ENCODE measurements at places on chromosomes 4 and X. TPM values are rescaled to one million over a fixed set of nuclear protein-coding genes. Genes with fewer than 3 reads are reported as not detected.

GRCh38 chr4:38752941-38753806, 29.6 kb downstream of the TLR10 start:
- DNase-seq = peak; percentile 87

DNA sequence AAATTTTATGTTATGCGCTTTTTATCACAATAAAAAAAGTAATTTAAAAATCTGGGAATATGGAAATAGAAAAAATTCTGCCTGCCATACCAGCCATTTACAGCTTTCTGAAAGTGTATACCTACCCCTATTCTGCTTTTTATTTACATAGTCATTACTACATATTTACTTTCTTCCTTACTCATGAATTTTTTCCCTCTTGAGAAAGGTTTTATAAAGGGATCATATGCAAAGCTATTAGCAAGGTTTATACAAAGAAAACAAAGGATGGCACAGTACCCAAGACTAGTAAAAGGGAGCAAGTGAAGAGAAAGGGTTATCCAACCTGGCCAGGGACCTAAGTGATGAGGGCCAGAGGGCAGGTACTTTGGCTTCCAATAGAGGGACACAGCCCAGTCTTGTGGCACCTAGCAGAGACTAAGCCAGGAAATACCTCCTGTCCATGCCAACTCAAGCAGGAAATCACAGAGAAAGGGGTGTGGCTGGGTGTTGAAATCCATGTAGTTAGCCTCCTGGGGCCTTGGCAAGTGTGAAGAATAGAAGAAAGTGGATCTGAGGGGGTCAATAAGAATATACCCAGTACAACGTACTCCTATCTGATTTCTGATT, 207.3 kb upstream of the VEGFC start:
- DNase-seq = no peak

DNA sequence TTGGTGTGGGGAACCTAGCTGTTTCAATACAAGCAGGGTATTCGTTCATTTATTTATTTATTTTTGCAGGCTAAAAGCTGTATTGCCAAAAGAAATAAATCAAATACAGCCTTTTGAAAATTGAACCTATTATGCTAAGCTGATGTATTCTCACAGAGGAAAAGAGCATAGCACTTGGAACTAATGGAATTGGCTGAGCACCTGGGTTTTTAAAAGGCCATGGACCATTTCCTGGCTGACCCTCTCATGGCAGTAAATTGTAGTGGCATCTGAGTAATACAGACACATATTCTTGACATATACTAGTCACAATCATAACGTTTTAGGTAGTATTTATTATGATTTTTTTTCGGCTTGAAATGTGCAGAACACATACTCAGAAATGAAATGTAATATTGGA, 71.8 kb upstream of the ALG13 start:
- DNase-seq = no peak

DNA sequence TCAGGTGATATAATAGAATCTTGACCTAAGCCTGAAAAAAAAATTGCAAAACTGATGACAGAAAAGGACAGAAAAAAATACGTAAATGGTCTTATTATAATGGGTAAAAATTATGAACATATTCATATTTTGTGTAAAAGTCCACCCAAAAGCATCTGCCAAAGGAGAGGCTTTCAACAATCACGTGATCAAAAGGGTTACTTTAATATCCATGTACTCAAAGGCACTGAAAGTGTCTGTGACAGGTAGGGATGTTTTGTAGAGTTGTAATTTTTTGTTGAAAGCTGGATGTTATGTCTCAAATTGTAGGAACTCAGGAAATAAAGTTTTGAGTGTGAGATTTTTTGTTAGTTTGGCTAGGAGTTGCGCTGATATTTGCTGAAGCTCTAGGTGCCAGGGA, 144.8 kb upstream of the GALNTL6 start:
- DNase-seq = no peak

DNA sequence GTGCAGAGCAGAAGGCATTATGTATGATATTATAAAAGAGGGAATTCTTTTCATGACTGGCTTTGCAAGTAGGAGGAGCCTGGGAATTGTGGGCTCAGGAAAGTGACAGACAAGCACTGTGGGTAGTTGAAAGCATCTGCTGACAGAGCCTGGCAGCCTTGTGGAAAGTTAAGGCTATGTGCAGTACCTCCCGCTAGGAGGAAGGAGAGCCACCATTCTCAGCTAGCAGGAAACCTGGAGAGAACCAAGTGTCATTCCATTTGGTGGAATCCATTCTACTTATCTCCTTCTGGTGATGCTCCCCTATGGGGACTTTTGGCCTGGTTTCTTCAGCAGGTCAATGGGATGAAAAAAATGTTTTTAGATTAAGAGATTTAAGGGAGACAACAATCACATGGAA, 81.8 kb downstream of the ASB9 start:
- DNase-seq = no peak

ARHGAP36 gene
- polyA plus RNA-seq = 0.13 TPM

- no peak for DNase-seq
Measured at GRCh38 chr4:135120195-135120594, 918.6 kb upstream of the PABPC4L start.

DNA sequence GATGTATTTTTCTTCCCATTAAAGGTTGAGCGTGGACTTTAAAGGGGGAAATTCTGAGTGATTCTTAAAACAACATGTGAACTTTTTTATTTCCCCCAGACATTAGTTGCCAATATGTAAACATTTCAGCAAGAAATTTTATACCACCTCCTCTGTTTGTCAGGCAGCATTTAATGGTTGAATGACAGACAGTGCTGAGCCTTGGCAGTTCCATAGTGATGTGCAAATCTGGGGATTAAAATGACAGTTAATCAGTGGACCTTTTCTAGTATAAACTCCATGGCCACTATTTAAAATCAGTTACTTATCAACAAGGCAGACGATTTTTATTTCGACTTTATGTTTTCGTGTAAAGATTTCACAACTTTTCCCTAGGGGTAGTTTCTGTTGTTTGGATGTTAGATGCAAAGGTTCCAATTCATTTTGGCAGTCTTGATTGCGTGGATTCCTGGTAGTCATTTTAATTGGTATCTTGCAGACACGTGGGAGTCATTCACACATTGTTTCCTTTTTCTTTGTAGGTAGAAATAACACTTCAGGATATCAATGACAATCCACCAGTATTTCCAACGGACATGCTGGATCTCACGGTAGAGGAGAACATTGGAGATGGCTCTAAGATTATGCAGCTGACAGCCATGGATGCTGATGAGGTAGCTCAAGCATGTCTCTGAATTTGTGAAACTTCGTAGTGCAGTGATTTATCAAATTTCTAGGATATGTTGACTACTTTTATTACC, 83.7 kb downstream of the FAT4 start:
- no peak for DNase-seq

DNA sequence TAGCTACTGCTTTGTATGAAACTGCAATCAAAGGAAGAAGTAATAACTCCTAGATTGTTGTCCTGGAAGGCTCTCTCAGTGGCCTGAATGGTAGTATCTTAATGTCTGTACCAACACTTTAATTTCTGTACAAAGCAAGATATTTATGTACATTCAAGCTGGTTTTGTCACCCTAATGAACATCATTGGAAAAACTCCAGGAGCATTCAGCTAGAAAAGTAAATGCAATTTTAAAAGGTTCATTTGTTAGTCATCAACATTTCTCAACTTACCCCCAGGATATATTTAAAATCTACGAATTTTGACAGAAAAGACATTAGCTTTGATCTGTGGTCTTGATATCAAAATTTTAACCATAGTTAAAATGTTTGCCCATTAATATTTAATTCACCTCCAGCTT, 80.0 kb upstream of the FGF13 start:
- no peak for DNase-seq

- DNase-seq = no peak
Measured at GRCh38 chr4:116064331-116064730, 950.9 kb upstream of the NDST4 start.

SULT1B1 gene
- polyA plus RNA-seq = 0.88 TPM

TASL gene
- 0.56 TPM for polyA plus RNA-seq

GRCh38 chr4:79425586-79425985, 17.6 kb upstream of the GK2 start:
- no peak for DNase-seq

DNA sequence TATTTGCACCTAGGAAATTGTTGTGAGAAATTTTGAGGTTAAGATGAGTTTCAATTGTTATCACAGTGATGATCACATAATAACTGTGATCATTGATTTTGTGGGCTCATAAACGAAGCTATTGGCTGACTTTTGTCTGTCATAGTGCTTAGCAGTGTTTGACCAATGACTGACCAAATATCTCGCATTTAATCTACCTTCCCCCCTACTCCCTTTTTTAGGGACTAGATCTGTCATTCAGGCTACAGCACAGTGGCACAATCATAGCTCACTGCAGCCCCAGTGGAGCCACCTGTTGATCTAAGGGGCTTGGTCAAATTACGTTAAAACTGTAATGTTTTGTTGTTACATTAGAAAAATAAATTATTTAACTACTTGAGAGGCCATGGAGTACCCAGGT, 1.5 kb downstream of the FUNDC2 start:
- no peak for DNase-seq

- no peak for DNase-seq
Measured at GRCh38 chr4:151691639-151692442, 69.0 kb downstream of the GATB start.

GRCh38 chr4:179607003-179607402, 2164.8 kb upstream of the AGA start:
- DNase-seq = no peak

MAGEA9B gene
- not detected for polyA plus RNA-seq

DNA sequence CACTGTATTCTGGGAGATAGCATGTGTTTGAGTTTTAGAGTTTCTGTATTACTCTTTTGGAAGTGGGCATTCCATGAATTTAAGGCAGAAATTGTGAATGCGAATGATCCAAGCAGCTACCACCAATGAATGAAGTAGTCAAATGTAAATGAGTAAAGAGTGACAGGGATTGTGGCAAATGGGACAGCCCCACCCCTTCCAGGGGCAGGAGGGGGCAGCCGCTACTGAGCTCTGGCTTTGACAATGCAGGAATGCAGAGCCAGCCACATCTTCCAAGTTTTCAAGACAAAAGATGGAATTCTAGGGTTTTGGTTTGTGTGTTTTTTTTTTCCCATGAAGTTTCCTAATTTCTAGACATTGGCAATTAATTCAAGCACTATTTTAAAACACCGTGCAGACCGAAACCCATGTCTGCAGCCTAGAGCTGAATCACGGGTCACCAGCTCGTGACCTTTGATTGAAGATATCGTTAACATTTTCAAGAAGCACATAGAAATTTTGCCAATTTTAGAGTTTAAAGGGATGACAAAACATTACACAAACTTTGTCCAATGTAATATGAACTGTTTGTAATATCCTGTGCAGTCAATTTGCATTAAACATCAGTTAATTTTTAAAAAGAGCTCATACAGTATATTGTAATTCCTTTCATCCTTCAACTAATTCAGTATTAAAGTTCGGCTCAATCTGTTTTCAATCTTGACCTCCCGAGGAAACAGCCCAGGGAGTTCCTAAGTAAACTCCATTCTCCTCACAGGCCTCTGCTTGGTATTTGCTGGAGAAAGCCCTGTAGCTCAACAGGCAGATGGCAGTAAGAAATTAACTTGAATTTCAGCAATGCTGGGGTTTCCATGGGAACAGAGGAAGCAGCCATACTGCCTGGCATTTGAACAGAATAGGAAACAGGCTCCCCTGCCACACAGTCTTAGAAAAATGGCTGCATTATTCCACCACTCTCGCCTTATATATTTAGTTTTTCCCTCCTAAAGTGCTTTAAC, 83.4 kb downstream of the UCHL1 start:
- no peak for DNase-seq

DNA sequence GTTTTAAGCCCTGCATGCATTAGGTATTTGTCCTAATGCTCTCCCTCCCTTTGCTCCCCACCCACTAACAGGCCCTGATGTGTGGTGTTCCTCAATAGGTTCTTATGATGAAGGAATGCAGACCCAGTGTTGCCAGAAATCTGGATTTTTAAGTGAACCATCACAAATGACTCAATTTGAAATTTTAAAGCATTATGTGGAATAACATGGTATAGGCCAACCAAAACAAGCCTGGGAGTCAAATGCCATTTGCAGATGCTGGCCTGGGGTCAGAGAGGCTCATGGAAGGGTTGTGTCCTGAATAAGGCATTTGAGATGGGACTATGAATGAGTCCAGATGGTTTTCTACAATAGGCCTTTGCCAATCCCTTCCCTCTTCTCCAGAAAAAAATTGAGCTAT, 179.6 kb downstream of the SHROOM3 start:
- no peak for DNase-seq

GRCh38 chr4:2320746-2321145, 58.8 kb upstream of the MXD4 start:
- DNase-seq = no peak

GRCh38 chrX:45811326-45811725, 610.6 kb upstream of the DIPK2B start:
- DNase-seq = no peak

DNA sequence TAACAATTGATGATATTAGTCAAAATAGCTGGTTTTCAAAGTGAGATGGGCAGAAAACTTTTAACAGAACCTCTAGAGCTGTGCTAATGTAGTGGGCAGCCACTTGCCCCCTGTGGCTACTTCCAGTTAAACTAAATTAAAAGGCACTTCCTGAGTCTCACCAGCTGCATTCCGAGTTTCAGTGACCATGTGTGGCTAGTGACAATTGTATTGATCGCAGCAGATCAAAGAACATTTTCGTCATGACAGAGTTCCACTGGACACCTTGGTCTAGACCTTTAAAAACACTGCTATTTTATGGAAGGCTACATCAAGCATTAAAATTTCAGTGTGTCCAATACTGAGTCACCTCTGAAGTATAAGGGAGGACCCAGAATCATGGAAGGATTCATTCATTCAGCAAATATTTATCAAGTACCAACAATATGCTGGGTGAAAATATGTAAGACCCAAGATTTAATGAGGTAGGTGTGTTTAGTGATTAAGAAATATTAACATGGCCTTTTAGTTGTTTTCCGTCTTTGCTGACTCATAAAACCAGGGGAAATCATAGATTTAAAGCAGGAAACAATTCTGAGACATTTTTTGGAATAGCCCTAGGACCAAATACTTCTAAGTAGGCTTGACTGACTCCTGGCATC, 5.1 kb upstream of the FAT1 start:
- DNase-seq = no peak

DNA sequence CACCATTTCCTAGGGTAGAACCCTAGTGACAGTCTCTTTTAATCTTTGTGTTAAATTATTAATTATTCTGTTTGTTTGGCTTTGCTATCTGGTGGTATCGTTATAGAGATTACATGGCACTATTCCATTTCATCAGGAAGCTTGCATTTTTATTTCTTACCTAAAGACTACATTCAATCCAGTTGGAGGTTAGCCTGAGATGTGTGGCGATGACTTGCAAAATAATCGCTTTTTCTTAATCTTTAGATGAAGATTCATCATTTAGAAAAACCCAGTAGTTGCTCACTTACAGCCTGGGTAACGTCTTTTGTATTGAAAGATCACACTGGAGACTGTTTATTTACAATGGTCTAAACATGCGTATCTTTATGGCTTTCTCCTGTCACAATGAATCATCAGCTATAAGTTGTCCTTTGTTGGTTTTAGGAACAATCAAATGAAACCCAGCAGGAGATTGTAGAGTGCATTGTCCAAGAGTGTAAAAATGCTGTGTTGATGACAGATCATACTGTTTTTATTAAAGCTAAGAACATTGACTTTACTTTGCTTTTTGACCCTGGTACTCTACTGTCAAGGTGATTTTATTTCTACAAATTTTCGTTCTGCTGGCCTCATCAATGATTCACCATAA, 281.7 kb upstream of the PITX2 start:
- DNase-seq = no peak

BGN gene
- polyA plus RNA-seq = 189 TPM
